Gastrocnemius medialis (tissue), 4 donors: ENCODE measurements at places on chromosomes 11 and 22. TPM values are rescaled to one million over a fixed set of nuclear protein-coding genes. Genes with fewer than 3 reads are reported as not detected.

The SRRD gene
- total RNA-seq = 53.1 TPM

The CYB5R2 gene
- 3.9 TPM for total RNA-seq

The GGTLC3 gene
- not detected for total RNA-seq

The KCNK4 gene
- total RNA-seq = not detected

The CDC42EP2 gene
- total RNA-seq = 5.9 TPM

DNA sequence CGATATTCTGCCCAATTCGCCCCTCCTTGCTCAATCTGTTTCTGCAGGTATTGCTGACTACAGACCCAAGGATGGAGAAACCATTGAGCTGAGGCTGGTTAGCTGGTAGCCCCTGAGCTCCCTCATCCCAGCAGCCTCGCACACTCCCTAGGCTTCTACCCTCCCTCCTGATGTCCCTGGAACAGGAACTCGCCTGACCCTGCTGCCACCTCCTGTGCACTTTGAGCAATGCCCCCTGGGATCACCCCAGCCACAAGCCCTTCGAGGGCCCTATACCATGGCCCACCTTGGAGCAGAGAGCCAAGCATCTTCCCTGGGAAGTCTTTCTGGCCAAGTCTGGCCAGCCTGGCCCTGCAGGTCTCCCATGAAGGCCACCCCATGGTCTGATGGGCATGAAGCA, 9.2 kb upstream of the SLC35E4 start:
- H3K27ac ChIP-seq = no peak overlapping the region
- no peak for DNase-seq
- H3K4me1 ChIP-seq = no peaks in the 10 kb centered on the region

DNA sequence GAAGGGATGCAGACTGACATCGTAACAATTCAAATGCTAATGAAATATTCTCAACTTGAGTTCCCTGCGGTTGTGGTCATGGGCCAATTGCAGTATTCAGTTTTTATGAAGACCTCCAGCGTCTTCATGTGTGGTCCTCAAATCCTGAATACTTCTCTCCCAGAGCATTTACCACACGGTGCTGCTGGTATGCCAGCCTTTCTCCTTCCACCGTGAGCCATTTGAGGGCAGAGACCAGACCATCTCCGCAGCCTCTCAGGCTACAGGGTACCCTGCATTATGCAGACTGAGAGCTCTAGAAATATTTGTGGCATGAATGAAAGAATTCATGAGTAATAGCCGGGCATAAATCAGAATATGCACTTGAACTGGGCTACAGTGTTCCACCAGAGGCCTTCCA, 289.7 kb downstream of the ST3GAL4 start:
- H3K4me1 ChIP-seq = no peaks in the 10 kb centered on the region
- H3K27ac ChIP-seq = no peak overlapping the region
- no peaks in the 10 kb centered on the region for H3K36me3 ChIP-seq
- H3K27me3 ChIP-seq = no peaks in the 10 kb centered on the region

GRCh38 chr22:46219636-46220035, 30.5 kb downstream of the CDPF1 start:
- no peaks in the 10 kb centered on the region for H3K4me1 ChIP-seq
- no peak overlapping the region for H3K27ac ChIP-seq
- no peaks in the 10 kb centered on the region for H3K27me3 ChIP-seq

- H3K4me1 ChIP-seq = peaks cover 11% of the 10 kb centered on the region
- no peak overlapping the region for H3K27ac ChIP-seq
- H3K4me3 ChIP-seq = no peak overlapping the region
- no peaks in the 10 kb centered on the region for H3K27me3 ChIP-seq
These were observed 60.8 kb downstream of the FAM76B start for GRCh38 chr11:95728790-95729189.

GRCh38 chr11:61828379-61828628, 204 bp downstream of the FADS2 start:
- H3K4me1 ChIP-seq = peaks cover 6% of the 10 kb centered on the region
- peak overlapping the region; percentile 55 for H3K4me3 ChIP-seq
- H3K27me3 ChIP-seq = peaks cover 27% of the 10 kb centered on the region

- H3K4me1 ChIP-seq = no peaks in the 10 kb centered on the region
- H3K4me3 ChIP-seq = no peak overlapping the region
- H3K27me3 ChIP-seq = no peaks in the 10 kb centered on the region
- no peak overlapping the region for H3K27ac ChIP-seq
- no peak for DNase-seq
- no peaks in the 10 kb centered on the region for H3K36me3 ChIP-seq
These were observed 43.0 kb downstream of the MMP20 start for GRCh38 chr11:102582140-102582539.

DNA sequence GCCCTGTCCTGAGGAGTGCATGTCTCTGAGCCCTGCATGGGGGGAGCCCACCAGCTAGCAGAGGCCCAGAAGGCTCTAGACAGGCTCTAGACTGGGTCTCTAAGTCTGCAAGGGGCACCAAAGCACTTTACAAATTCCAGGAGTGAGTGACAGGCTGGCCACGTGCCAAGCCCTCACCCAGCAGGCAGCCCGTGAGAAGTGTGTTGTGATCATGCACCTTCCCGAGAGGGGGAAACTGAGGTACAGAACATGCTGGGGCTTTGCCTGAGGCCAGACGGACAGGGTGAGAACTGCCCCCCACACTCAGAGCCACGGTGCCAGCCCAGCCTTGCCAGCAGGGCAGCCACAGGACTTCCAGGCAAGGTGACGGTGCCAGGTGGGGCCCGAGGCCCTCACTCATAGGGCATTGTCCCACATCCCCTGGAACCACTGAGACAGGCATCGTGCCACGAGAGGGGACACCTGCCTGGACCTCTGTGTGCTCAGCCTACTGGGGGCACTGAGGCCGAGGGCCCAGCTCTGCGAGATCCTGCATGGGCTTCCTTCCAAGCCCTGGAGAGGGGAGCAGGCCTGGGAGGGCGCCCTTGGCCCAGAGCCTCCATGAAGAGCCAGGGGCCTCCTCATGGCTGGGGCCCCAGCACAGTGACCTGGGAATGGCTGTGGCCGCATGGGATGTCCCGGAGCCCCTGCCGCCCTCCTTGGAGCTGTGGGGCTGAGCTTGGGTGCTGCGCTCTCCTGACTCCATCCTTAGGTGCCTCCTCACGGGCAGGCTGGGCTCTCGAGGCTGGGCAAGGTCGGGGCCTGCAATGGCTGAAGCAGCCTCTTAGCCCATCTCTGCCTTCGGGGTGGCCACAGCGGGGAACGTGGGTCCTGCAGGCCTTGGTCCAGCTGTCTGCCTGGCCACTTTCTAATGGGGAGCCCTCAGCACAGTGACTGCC, 121.5 kb downstream of the KCNQ1OT1 start:
- H3K4me1 ChIP-seq = no peaks in the 10 kb centered on the region
- H3K27ac ChIP-seq = no peak overlapping the region
- H3K36me3 ChIP-seq = no peaks in the 10 kb centered on the region
- no peaks in the 10 kb centered on the region for H3K27me3 ChIP-seq

- H3K36me3 ChIP-seq = no peaks in the 10 kb centered on the region
- H3K4me3 ChIP-seq = no peak overlapping the region
- H3K27ac ChIP-seq = no peak overlapping the region
- H3K4me1 ChIP-seq = no peaks in the 10 kb centered on the region
- DNase-seq = no peak
These were observed 332.8 kb downstream of the MN1 start for GRCh38 chr22:27468712-27469111.

GRCh38 chr11:19957294-19957943, 202.9 kb downstream of the DBX1 start:
- no peaks in the 10 kb centered on the region for H3K27me3 ChIP-seq
- no peak for DNase-seq
- H3K36me3 ChIP-seq = no peaks in the 10 kb centered on the region
- no peak overlapping the region for H3K27ac ChIP-seq
- H3K4me1 ChIP-seq = peaks cover 12% of the 10 kb centered on the region

GRCh38 chr11:63767565-63768236, 874 bp downstream of the ZFTA start:
- H3K36me3 ChIP-seq = no peaks in the 10 kb centered on the region
- no peaks in the 10 kb centered on the region for H3K27me3 ChIP-seq
- H3K27ac ChIP-seq = peak overlapping the region; percentile 69
- H3K4me1 ChIP-seq = peaks cover 12% of the 10 kb centered on the region
- peak; percentile 48 for DNase-seq

- peaks cover 28% of the 10 kb centered on the region for H3K27me3 ChIP-seq
- H3K4me1 ChIP-seq = no peaks in the 10 kb centered on the region
- no peak for DNase-seq
- no peak overlapping the region for H3K4me3 ChIP-seq
- H3K36me3 ChIP-seq = no peaks in the 10 kb centered on the region
These were observed 23.3 kb upstream of the EIF3D start for GRCh38 chr22:36552289-36552688.

GRCh38 chr11:7605186-7605943, 67.9 kb downstream of the CYB5R2 start:
- peak overlapping the region; percentile 82 for H3K27ac ChIP-seq
- no peak overlapping the region for H3K4me3 ChIP-seq
- H3K27me3 ChIP-seq = no peaks in the 10 kb centered on the region
- H3K36me3 ChIP-seq = no peaks in the 10 kb centered on the region
- peaks cover 52% of the 10 kb centered on the region for H3K4me1 ChIP-seq
- no peak for DNase-seq

DNA sequence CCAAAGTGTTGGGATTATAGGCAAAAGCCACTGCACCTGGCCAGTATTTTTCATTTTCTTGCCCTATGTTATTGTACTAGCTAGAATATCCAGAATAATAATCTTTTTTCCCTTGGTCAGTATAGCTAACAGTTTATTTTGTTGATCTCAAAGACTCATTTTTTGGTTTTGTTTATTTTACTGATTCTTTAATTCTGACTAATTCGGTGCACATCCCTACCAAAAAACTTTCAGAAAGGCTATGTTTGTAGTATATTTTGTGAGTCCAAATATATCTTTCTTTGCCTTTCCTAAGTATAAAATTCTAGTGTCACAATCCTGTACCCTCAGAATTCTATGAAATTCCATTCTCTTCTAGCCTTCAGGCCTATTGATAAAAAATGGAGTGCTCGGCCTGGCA, 84.3 kb downstream of the PHF21A start:
- H3K27ac ChIP-seq = no peak overlapping the region
- no peaks in the 10 kb centered on the region for H3K27me3 ChIP-seq
- H3K4me3 ChIP-seq = no peak overlapping the region
- no peaks in the 10 kb centered on the region for H3K36me3 ChIP-seq

GRCh38 chr22:45460288-45461109, 42.2 kb upstream of the FBLN1 start:
- H3K27ac ChIP-seq = peak overlapping the region; percentile 41
- H3K36me3 ChIP-seq = no peaks in the 10 kb centered on the region
- H3K4me1 ChIP-seq = no peaks in the 10 kb centered on the region
- H3K27me3 ChIP-seq = no peaks in the 10 kb centered on the region

- no peak overlapping the region for H3K4me3 ChIP-seq
- no peaks in the 10 kb centered on the region for H3K36me3 ChIP-seq
- peaks cover 8% of the 10 kb centered on the region for H3K4me1 ChIP-seq
- H3K27me3 ChIP-seq = no peaks in the 10 kb centered on the region
- no peak for DNase-seq
These were observed 56.0 kb upstream of the HORMAD2 start for GRCh38 chr22:30024231-30024630.

DNA sequence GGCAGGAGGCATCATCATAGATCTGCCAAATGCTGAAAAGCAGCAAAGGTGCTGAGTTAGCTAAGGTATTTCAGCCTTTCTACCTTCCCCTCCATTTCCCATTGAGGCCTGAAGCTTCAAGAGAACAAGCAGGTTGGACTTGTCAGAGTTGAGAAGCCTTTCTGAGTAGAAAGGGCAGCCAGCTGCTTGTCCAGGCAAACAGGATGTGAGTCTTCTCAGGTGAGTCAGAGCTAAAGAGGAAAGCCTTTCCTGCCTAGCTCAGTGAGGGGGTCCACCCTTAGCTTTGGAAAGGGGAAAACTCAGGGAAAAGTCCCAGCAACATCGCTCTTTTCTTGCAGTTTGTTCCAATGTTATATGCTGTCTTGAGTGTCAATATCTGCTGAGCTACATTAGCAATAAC, 13.2 kb upstream of the MPZL2 start:
- DNase-seq = no peak
- no peak overlapping the region for H3K4me3 ChIP-seq
- H3K4me1 ChIP-seq = no peaks in the 10 kb centered on the region
- peaks cover 4% of the 10 kb centered on the region for H3K27me3 ChIP-seq

GRCh38 chr22:37865510-37865909, 16.3 kb downstream of the EIF3L start:
- peaks cover 73% of the 10 kb centered on the region for H3K36me3 ChIP-seq
- H3K27me3 ChIP-seq = no peaks in the 10 kb centered on the region
- H3K4me1 ChIP-seq = peaks cover 17% of the 10 kb centered on the region
- DNase-seq = no peak
- no peak overlapping the region for H3K4me3 ChIP-seq

DNA sequence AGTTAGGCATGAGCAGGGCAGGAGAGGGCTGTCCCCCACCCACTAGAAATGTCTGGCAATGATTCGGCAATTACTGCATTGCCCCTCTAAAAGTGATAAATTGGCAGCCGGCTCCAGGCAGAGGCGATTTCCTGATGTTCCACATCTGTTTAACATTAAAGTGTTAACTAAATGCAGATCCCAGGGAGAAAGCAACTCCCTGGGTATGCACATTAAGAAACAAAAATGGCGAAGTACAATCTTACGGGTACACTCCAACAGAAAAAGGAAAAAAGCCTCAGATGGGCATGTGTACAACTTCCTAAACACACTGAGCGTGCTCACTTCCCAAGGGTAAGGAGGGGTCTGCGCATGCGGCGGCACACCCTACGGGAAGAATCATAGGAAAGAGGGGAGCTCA, 314.4 kb downstream of the CASP12 start:
- H3K36me3 ChIP-seq = no peaks in the 10 kb centered on the region
- no peak for DNase-seq
- no peak overlapping the region for H3K27ac ChIP-seq
- H3K4me3 ChIP-seq = no peak overlapping the region
- H3K4me1 ChIP-seq = no peaks in the 10 kb centered on the region

DNA sequence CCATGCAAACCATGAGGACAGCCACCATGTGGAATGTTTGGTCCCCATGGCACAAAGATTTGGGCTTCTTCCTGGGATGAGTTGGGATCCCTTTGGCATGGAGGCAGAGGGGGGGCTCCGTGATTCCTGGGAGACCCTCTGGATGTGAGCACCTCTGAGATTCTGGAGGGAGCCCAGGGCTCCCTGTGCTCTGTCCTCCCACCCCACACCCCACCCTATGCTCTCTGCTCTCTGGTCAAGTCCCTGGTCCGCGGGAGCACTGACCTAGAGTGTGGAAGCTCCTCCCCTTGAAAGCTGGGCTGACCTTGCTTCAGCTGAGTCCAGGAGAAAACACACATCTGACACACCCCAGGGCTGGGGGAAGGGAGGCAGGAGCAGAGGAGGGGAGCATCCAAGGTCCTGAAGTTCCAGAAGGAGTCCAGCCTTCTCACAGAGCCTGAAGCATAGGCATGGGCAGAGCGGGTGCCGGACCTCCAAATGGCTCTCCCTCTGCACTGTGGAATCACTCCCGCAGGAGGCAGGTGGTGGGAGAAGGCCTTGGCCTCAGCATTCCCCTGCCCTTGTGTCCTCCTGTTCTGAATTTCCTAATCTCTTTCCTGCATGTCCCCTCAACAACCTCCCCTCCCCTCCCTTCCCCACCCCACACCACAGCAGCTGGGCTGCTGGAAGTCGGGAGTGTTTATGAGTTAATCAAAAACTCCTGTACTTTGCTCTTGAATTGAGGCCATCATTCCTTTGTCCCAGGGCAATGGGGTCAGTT, 25.7 kb upstream of the OAF start:
- H3K4me1 ChIP-seq = peaks cover 19% of the 10 kb centered on the region
- DNase-seq = peak; percentile 71
- H3K4me3 ChIP-seq = peak overlapping the region; percentile 4
- H3K27me3 ChIP-seq = no peaks in the 10 kb centered on the region

- H3K27me3 ChIP-seq = no peaks in the 10 kb centered on the region
- no peak for DNase-seq
- H3K4me3 ChIP-seq = no peak overlapping the region
- H3K4me1 ChIP-seq = peaks cover 45% of the 10 kb centered on the region
- H3K36me3 ChIP-seq = no peaks in the 10 kb centered on the region
These were observed 28.8 kb downstream of the YAP1 start for GRCh38 chr11:102139081-102139498.
